ENCODE measurements at places on chromosomes 2 and 18.

DNA sequence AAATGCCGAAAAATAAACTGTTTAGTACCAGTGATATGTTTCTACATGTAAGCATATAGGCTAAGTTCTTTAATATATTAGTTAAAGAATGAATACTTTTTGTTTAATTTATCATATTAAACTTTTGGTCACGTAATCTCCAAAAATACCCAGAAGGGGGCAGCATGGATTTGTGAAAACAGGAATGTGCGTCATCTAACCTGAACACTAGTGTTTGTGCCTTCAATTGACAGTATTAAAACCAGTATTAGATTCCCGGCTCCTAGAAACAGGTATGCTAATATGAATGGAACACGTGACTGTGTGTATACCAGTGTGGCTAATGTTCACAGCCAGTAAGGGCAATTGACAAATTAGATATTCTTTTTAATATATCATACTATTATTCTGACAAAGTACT is 51.8 kb downstream of the WDR7 start:
- DNase-seq = peak; percentile 22

DNA sequence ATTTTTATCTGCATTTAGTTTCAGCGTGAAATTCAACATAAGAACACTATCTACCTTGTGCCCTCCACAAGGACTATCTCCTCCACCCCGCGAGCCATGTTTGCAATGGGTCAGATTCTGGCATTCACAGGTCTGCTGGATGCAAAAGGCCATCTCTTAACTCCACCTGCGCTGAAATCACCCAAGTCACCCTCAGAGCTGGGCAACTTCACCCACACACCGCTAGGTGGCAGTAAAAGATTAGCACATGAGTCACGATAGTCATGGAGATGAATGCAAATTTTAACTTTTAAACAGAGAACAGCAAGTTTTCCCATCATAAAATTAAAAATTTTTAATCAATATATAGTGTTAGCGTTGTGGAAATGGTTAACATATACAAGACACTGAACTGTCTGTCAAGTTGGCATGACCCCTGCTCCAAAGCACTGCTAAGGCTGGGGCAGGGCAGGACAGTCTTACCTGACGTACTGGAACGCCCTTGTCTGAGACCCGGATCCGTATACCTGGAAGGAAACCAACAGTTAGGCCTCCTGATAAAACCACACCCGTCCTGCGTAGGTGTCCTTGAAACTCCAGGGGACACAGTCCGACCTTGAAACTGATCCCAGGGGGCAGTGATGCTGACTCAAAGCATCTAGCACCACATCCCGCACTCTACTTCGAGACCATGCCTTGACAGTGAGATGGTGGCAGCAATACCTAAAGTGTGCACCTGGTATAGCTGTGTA is 89.6 kb downstream of the UXS1 start:
- DNase-seq = peak; percentile 68

- no peak for DNase-seq
Measured at GRCh38 chr2:84778911-84779690, 101.8 kb downstream of the TRABD2A start.

- no peak for DNase-seq
Measured at GRCh38 chr2:24559473-24560113, 68.5 kb downstream of the NCOA1 start.

DNA sequence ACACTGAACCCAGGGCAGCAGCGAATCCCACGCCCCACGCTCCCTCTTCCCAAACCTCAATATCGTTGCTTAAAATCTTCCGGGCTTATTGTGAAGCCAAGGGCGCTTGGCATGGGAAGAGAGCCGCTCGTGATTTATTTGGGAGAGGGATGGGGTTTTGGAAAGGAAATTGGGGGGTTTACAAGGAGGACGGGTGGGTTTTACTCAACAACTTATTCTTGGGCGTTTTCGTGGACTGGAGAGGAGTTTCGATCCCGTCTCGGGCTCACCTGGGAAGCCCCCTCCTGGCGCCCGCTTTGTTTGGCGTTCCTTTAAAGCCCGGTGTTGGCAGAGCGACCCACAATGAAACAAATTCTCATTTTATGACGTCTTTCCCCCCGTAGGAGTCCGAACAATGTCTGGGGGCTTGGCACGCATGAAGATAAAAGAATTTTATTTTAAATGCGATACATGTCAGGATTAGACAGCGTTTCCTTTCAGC is 135.3 kb downstream of the INSIG2 start:
- DNase-seq = peak; percentile 6

GRCh38 chr2:181781078-181781786 is 100.9 kb upstream of the NEUROD1 start:
- DNase-seq = no peak

Measured in stimulated activated CD4-positive, alpha-beta T cell treated with anti-CD3 and anti-CD28 coated beads, Interleukin-15, amount 100 ng/mL, for 24 hours (primary cell).